ENCODE measurements at places on chromosomes 3 and 15. TPM values are rescaled to one million over a fixed set of nuclear protein-coding genes. Genes with fewer than 3 reads are reported as not detected.

DNA sequence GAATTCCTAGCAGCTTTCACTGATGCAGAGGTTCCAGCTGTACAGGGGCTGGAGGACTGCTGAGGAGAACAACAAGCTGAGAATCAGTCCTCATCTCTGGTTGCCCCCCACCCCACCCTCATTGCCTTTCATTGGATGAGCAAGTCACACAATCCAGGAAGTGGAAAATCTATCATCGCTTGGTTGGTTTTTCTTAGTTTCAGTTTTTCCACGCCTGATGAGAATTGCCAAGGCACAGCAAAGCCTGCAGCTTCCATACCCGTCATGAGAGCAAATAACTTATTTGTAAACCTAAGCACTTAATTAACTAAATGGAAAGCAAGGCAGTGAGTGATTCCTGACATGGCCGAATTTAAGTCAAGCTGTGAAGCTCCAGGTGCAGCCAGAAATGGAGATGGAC is 21.4 kb upstream of the LIPC start:
- H3K4me3 ChIP-seq: peak overlapping the region; percentile 69
- no peak for DNase-seq
- no peaks in the 10 kb centered on the region for H3K36me3 ChIP-seq
- H3K27me3 ChIP-seq: no peaks in the 10 kb centered on the region

The ZBTB47 gene
- total RNA-seq: 39.2 TPM

DNA sequence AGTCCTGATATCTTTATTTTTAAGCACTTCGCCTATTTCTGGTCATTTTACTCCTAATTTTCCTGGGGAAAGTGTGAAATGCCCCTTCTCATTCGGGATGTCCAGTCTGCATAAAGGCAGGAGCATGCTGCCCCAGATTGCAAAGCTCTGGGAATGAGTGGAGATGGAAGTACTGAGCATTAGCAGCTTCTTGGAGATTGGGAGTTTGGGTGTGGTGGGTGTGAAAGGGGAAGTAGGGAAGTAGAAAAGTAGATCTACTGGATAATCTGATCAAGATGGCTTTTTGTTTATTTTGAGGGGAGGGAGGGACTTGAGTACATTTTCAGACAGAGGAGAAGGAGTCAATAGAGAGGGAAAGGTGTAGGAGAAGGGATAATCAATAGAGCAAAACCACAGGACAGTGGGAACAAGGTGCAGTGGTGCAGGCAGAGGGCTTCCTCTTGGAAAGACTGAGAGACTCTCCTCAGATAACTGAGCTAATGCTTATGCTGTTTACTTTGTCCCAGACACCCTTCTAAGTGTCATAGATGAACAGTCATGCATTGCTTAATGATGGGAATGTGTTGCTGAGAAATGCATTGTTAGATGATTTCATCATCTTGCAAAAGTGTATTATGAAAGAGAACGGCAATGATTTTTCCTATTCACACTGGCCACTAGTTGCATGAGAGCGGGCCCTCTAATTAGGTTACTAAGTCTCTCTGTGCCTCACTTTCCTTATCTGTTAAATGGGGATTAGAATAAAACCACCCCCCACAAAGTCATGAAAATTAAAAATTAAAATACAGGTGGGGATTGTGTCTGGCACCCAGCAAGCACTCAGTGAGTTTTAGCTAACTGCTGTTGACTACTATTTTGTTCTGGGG is 45.5 kb downstream of the PHLDB2 start:
- peaks cover 28% of the 10 kb centered on the region for H3K4me1 ChIP-seq
- H3K27ac ChIP-seq: peak overlapping the region; percentile 92
- H3K36me3 ChIP-seq: peaks cover 17% of the 10 kb centered on the region
- H3K27me3 ChIP-seq: no peaks in the 10 kb centered on the region
- no peak overlapping the region for H3K4me3 ChIP-seq
- no peak for DNase-seq

DNA sequence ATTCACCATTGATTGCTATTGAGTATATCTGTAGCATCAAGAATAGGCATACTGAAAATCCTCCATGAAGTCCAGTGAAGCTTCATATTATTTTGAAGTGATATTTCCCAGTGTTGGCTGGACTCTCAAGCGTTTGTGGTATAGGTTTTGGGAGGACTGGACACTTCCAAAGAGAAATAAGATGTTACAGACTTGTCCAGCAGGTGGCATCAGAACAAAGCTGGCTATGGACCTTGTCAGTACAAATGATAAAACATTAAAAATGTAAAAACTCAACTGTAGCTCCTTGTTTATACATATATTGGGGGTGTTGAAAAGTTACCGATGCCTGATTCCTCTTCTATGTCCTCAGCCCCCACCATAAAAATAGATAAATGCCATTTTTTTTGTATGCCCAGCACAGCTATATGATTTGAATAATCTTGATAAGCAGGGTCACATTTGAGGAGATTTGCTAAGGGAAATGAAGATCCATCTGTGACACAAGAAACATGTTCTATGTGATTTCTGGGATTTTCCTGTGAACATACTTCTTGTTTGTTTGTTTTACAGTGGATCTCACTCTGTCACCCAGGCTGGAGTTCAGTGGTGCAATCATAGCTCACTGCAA is 54.5 kb upstream of the GOLGA6B start:
- no peaks in the 10 kb centered on the region for H3K27me3 ChIP-seq
- no peak overlapping the region for H3K4me3 ChIP-seq
- H3K27ac ChIP-seq: no peak overlapping the region
- H3K36me3 ChIP-seq: no peaks in the 10 kb centered on the region
- no peaks in the 10 kb centered on the region for H3K4me1 ChIP-seq
- DNase-seq: peak; percentile 73

The FOXL2NB gene
- not detected for total RNA-seq

DNA sequence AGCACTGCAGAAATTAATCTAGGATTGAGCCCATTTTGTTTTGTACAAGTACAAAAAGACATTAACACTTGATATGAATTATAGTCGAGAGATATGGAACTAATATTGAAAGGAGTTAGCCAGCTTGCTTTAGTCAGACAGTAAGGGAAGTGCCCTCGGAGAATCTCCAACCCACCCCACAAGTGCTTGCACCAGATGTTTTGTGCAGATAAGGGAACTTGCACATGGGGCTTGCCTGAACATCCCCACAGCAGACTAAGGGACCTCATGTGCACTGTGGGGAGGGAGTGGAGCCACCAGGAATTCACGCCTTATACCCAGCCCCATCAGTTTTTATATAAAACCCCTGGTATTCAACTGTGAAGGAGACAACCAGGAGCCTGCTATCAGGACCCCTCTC is 122.3 kb downstream of the EFHB start:
- no peak overlapping the region for H3K27ac ChIP-seq
- DNase-seq: no peak
- H3K27me3 ChIP-seq: no peaks in the 10 kb centered on the region
- no peaks in the 10 kb centered on the region for H3K4me1 ChIP-seq
- no peaks in the 10 kb centered on the region for H3K36me3 ChIP-seq

- no peak overlapping the region for H3K27ac ChIP-seq
- H3K4me3 ChIP-seq: no peak overlapping the region
- no peaks in the 10 kb centered on the region for H3K36me3 ChIP-seq
- DNase-seq: no peak
Observed at GRCh38 chr15:69991551-69991980, 106.2 kb downstream of the TLE3 start.

DNA sequence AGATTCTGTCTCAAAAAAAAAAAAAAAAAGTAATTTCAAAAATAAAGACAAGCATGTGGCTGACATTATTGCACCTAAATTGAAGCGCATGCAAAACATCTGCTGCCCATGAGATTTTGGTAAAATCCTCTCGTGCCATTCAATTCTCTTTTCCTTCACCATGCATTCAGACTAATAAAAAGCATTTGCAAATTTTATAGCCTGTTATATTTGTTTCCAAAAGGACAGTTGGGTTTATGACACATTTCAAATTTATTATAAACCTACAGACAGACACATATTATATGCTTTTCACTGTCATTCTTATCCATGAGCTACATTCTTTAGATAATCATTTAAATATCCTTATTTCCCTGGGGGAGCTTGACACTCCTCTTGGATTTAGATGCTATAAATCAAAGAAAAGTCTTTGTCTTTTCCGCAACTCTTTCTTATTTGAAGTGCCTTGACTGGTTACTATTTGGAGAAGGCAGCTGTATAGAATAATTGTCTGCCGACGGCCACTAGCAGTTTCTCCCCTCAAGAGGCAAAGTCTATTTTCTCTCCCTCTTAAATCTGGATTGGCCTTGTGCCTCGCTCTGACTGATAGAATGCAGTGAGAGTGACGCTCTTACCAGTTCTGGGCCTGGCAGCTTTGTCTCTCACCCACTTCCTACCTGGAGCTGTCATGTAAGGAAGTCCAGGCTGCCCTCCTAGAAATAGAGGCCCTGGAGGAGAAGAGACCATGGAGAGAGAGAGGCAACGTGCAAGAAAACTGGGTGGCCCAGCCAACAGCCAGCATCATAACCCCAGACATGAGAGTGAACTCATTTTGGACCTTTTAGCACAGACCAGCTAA is 6.8 kb upstream of the LRIG1 start:
- no peak for DNase-seq
- no peaks in the 10 kb centered on the region for H3K4me1 ChIP-seq
- H3K27ac ChIP-seq: no peak overlapping the region
- no peaks in the 10 kb centered on the region for H3K36me3 ChIP-seq
